Fibroblast of the aortic adventitia (primary cell): ENCODE measurements at places on chromosomes 2 and 18.

GRCh38 chr18:33875029-33875565, 297.1 kb downstream of the ASXL3 start:
- no peak for DNase-seq

- DNase-seq = peak; percentile 98
These were observed 650.1 kb downstream of the SLC4A3 start for GRCh38 chr2:220277445-220277975.

DNA sequence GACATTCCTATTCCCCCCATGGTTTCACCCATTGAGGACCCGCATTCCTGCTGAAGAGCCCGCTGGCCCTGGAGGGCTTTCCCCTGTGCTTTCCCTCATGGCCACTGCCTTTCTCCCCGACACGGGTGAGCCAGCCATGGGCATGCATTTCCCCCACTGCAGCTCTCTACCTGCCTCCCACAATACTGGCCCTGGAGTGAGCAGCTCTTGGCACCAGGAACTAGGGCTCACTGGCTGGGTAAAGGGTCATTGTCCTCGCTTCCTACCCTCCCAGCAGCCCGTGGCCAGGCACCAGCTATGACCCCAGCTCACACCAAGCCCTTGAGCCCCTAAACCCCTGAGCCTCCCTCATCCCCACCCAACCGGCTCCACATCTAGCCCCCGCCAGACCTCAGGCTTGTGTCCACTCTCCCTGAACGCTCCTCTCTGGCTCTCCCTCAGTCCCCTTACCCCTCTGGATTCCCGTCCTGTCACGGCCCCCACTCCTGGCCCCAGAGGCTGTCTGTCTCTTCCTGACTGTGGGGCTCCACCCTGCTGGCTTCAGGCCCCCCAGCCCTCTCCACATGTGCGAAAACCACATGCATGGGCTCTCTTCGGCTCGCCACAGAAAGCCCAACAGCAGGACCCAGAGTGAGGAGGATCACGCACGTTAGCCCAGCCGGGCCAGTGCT, 199.8 kb downstream of the ZFP36L2 start:
- no peak for DNase-seq

DNA sequence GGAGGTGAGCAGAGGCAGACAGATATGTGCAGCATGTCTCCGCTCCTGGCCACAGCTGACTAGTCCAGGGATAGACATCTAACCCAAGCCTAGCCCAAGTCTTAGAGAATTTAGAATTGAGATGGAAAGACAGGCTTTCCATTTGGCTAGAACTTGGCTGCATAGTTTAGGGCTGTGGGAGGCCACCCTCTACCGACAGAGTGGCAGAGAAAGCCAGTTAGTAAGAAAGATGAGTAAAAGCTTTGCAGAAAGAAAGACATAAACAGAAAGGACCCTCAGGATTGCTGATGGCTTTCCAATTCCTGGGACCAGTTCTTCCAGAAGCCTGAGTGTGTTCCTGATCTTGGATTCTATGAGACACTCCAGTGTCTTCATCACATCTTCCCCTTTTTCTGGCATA, 62.1 kb downstream of the DYM start:
- DNase-seq = no peak

GRCh38 chr2:199339891-199340605, 117.7 kb downstream of the SATB2 start:
- DNase-seq = peak; percentile 31

- DNase-seq = peak; percentile 65
These were observed 322.2 kb downstream of the ZNF804A start for GRCh38 chr2:184920451-184920965.

DNA sequence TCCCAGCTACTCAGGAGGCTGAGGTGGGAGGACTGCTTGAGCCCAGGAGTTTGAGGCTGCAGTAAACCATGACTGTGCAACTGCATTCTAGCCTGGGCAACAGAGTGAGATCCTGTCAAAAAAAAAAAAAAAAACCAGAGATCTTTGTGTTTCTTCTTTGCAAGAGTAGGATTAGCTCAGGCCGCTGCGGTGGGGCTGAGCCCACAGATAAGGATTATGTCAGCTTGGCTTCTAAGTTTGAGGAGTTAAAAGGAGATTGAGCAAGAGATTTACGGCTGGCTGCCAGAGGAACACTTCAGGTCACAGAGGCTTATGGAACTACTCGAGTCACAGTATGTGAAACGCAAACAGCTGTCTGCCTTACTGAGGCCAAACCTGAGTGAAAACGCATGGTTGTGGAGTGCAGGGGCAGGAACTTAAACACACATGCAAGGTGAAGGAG, 146.7 kb upstream of the L3MBTL4 start:
- peak; percentile 36 for DNase-seq

- DNase-seq = no peak
These were observed 21.6 kb upstream of the KIF5C start for GRCh38 chr2:148853458-148853857.

DNA sequence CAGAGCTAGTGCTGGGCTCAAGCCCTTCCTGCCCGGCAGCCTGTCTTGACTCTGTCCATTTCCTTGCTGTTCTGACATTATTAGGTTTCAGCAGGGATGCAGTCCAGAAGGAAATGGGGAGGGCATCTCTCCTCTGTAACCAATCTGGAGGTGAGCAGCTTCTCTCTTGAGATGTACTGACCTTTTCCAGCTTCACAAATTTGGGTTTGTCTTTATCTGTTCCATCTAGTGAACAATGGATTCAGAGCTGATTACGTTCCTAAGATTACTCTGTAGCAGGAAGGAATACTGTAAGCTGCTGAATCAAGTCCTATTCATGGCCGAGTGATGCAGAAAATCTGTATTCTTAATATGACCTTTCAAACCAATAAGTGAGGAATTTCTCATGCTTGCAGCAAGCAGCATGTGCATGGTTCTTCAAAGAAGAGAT, 11.0 kb downstream of the PLA2R1 start:
- peak; percentile 83 for DNase-seq

DNA sequence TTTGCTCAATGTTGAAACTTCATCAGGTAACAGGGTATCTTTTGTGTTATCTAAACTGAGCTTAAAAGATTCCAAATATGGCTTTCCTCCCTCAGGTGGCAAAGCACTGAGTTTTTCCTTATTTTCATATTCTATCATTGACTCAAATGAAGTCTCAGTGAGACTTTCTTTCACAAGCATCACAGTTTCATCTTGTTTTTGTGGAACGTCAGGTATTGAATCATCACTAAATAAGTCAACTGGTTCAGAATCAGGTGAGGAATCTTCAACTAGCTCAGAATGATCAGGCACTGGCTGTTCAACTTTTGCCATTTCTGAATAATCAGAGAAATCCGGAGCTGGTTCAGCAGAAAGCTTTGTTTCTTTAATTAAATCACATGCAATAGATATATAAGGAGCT, 24.6 kb downstream of the RTN4 start:
- DNase-seq = no peak

GRCh38 chr2:121649149-121649595, at the start of gene CLASP1:
CLASP1 (minus strand) TSS chr2:121649462; CDS start chr2:121605895, 43,567 bp downstream.
- no peak for DNase-seq

DNA sequence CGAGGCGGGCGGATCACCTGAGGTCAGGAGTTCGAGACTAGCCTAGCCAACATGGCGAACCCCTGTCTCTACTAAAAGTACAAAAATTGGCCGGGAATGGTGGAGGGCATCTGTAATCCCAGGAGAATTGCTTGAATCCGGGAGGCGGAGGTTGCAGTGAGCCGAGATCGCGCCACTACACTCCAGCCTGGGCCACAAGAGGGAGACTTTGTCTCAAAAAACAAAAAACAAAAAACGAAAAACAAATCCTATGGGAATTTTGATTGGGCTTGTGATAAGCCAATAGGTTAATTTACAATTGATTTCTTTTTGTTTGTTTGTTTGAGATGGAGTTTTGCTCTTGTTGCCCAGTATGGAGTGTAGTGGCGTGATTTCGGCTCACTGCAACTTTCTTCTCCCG, 24.2 kb upstream of the TOGARAM2 start:
- DNase-seq = no peak

- DNase-seq = no peak
These were observed 122.3 kb downstream of the LYPD6B start for GRCh38 chr2:149160701-149161217.

DNA sequence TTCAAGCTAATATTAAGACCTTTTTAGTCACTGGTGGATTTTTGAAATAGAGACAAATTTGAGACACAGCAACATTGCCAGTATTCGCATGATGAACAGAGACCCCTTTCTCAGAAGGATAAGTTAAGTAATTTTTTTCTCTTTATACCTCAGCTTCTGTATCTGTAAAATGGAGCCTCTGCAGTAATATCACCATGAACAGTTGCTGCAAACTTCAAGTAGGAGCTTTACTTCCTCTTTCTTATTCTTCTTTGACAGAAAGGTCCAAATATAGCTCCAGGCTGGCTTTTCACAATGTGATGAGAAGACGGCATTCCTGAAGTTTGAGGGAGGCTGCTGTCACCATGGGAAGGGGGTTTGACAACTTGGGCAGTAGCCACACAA, 158.7 kb downstream of the TDRD15 start:
- no peak for DNase-seq

GRCh38 chr2:3476321-3476984, 42.9 kb downstream of the ADI1 start:
- DNase-seq = no peak

DNA sequence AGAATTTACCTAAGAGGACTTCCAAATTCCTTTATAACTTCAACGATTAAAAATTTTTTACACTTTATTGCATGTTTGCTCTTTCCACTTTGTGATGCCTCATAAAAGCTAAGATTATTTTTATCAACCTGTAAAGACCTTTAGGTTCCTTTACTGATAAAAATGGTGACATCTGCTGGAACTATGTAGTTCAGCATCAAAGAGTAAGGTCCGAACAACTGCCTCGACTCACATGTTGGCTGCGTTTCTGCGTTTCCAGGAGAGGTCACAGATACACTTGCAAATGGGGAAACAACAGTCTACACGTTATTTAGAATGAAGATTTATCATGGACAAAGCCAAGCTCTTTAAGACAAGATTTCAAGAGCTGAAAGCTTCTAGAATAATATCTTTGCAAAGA, 18.8 kb upstream of the TMX3 start:
- no peak for DNase-seq

GRCh38 chr2:45953376-45954027, 302.0 kb downstream of the PRKCE start:
- DNase-seq = no peak

- DNase-seq = peak; percentile 54
These were observed 91.4 kb upstream of the TACR1 start for GRCh38 chr2:75290600-75291150.

DNA sequence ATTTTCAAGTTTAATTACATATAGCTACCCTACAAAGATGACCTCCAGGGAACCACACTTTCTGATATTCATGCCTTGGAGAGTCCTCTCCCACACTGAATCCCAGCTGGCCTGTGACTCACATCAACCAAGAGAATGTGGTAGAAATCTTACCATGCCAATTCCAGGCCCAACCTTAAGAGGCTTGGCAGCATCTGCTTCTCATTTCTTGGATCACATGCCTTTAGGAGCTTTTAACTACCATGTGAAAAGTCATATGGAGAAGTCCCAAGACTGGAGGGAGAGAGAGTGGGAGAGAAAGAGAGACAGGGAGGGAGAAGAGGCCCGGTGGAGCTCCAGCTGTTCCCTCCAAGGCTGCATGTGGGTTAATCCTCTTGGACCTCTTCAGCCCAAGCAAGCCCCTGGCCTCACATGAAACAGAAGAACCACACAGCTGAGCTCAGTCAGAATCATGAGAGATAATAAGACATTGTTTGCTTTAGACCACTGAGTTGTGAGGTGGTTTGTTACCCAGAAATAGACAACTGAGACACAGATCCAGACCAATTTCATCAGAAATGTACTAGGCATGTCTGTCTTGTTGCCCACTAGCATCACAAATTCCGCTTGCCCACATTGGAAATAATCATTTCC, 190.7 kb downstream of the MTCL1 start:
- peak; percentile 89 for DNase-seq

DNA sequence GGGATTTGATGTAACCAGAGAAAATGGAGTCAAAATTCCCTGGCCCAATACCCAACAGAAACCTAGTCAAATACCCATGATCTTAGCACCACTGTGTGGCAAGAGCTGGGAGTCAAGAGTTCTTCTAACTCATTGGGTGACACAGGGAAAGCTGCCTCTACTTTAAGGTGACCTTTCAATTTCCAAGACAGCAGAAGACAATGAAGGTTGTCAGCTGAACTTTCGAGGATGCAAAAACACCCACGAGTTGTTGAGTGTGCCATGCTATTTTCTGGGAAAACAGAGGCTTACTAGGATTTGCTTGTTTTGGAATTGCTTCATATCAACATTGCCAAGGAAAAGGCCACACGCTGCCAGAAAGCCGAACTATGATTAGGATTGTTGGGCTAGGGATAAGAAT, 61.6 kb upstream of the CYRIA start:
- peak; percentile 0 for DNase-seq

- no peak for DNase-seq
These were observed 9.5 kb downstream of the BIN1 start for GRCh38 chr2:127097471-127097765.

- peak; percentile 22 for DNase-seq
These were observed 68.1 kb downstream of the EN1 start for GRCh38 chr2:118779362-118779761.

DNA sequence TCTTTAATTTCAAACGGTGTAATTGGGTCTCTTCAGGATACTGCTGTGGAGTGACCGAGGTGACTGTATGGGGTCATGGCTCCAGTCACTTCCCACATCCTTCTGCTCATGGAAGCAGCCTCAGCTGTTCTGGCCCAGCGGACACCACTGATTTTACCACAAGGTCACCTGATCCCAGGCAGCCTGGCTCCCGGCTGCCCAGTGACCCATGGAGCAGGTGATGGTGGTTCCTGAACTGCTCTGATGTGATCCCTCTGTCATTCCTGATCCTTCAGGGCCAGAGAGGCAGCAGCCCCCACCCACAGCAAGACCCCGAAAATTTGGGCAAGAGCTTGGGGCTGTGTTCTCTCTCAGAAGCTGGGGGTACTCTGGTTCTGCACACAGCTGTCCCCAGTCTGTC, 35.5 kb upstream of the HS6ST1 start:
- DNase-seq = no peak

DNA sequence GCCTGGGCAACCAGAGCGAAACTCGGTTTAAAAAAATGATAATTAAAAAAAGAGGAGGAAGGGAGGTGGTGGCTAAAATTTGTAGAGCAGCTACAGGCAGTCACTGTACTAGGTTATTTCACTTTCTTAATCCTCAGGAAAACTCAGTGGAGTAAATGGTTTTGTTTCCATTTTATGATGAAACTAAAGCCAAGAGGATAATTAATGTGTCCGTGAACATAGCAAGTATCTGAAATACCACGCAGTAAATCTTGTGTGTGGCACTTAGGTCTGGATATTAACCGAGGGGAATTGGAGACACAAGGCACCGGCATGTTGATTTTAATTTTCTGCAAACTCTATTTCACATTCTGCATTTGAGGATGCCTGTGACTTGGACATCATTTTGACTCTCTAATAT, 14.5 kb downstream of the SH3BP4 start:
- no peak for DNase-seq
